ENCODE measurements at places on chromosomes 6 and 20.
A peak's percentile ranks its signal among the peaks of the same experiment; 100 is the strongest.

- DNase-seq = no peak
These were observed 69.6 kb upstream of the SMIM28 start for GRCh38 chr6:138307816-138308730.

GRCh38 chr6:14312587-14312986, 195.0 kb downstream of the CD83 start:
- no peak for DNase-seq

GRCh38 chr6:20213271-20213798, 1.1 kb upstream of the MBOAT1 start:
- no peak for DNase-seq

GRCh38 chr6:38216451-38216850, 396.9 kb downstream of the ZFAND3 start:
- DNase-seq = peak; percentile 17

DNA sequence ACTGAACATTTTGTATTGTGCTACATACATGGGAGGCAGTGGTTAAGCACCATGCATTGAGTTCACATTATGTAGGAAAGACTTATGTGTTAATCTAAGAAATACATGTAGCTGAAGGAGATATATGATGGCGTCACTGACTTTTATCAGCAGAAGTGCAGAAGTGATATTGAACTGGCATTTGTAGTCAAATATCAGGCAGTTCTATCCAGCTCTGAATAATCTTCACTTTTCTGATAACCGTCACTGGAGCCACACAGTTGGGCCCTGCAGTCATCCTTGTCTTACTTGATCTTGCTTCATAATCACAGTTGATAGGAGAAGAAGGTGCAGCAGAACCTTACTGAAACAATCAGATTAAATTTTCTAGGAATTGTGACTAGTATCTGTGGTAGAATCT, 26.4 kb downstream of the CRISP1 start:
- no peak for DNase-seq

GRCh38 chr6:27650620-27651370, 177.9 kb upstream of the ZNF184 start:
- DNase-seq = peak; percentile 92

GRCh38 chr6:36666287-36666686, 12.2 kb upstream of the CDKN1A start:
- DNase-seq = peak; percentile 51

DNA sequence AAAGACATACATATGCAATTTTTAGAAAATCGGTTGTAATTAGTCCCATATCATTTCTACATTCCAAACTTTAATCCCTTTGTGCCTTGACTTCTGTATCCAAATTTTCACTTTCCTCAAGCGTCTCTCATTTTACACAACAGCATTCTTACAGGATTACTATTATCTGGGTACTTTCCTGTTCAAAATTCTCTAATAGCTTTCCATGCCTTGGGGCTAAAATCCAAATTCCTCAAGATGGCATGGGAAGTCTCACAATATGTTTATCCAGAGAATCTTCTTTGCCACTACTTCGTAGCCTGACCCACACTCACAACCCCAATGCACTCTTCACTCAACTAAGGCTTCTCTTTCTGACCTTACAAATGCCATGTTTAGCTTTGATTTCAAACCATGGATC, 125.0 kb downstream of the TBX18 start:
- DNase-seq = no peak

DNA sequence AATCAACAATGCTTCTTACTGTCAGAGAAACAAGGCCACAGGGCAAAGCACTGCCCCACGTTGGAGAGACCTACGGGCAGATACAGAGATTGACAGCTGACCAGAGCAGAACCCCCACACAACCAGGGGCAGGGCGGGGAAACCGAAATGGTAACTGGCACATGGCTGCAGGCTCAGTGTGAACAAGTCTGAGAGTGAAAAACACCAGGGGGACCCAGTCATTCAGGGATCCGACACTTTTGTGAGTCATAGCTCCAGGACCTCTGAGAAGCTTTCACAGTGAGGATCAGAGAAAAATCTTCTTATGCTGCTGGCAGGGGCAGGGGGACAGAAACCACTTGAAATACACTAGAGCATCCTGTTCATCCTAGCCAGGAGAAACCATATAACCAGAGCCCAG, 254.2 kb downstream of the C6orf118 start:
- peak; percentile 50 for DNase-seq

DNA sequence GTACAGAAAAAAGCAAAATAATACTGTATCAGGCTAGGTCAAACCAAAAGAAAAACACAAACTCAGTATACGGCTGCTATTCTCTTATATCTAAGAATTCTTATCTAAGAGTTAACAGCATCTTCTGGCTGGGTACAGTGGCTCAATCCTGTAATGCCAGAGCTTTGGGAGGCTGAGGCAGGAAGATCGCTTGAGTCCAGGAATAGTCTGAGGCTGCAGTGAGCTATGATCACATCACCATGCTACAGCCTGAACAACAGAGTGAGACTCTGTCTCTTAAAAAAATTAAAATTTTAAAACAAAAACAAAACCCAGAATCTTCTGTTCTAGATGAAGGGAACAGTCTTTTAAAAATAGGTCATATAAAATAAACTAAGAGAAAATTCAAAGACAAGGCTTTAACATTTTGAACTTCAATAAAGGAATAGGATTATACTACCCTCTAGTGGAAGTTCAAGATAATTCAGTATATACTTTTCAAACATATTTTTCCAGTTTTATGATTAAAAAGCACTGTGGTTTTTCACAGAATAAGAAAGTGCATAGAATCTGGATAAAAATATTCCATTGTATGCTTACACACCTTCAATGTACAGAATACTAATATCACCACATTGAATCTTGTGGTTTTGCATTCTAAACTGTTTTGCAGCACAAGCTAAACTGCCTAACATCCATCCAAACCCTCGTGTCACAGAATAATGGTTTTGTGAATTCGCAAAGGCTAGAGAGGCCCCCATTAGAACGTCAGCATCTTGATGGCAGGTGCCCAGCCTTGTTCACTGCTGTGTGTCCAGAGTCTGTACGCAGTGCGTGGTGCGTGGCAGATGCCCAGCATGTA, 39.3 kb downstream of the DTNBP1 start:
- no peak for DNase-seq

GRCh38 chr6:101824551-101825345, 431.2 kb downstream of the GRIK2 start:
- DNase-seq = no peak

GRCh38 chr6:128230267-128230989, 290.0 kb downstream of the PTPRK start:
- no peak for DNase-seq
